Stimulated activated CD4-positive, alpha-beta T cell treated with anti-CD3 and anti-CD28 coated beads, Interleukin-1b, Interleukin-23, amount 100 ng/mL, for 4 hours (primary cell): ENCODE measurements at places on chromosomes 2 and 18.
A peak's percentile ranks its signal among the peaks of the same experiment; 100 is the strongest.

DNA sequence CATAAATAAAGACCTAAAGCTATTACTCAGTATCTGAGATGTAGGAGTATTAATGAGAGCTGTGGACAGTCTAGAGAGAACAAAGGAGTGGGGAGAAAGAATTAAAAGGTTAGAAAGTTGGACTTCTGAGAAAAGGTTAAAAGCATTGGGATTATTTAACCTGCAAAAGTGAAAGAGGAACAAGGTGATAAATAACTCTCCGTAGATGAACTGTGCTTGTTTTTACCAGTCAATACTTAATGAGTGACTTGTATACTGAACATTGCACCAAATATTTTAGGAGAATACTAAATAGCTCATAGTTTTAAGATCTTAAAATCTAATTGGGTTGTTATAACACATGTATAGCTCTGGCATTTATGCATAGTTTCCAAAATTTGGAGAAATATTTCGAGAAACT lies 137.5 kb downstream of the GPD2 start:
- DNase-seq, result no peak

GRCh38 chr18:45760462-45761036 lies 36.6 kb downstream of the SLC14A1 start:
- DNase-seq, result no peak

GRCh38 chr2:176110415-176111308 lies 3.6 kb downstream of the HOXD11 start:
- DNase-seq, result no peak

- no peak for DNase-seq
Measured at GRCh38 chr2:65458999-65459398, 26.6 kb upstream of the SPRED2 start.

- no peak for DNase-seq
Measured at GRCh38 chr2:174645296-174645695, 47.7 kb upstream of the WIPF1 start.

- DNase-seq, result no peak
Measured at GRCh38 chr2:52622266-52622665, 1145.3 kb upstream of the CHAC2 start.

DNA sequence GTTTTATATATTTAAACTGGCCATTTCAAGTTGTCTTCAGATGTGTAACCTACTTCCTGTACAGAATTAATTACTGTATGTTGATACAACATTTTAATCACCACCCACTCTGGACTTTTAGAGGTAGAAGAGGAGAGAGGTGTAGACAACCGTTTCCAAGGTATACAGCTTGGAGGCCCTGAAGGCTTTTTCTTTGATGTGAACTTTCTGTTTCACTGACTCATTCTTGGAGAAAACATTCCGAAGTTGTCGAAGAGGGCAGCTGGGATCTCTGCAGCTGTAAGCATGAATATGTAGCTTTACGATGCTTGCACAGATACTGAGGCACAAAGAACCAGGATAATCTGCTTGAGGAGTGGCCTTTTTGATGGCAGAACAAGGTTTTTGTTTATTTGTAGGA lies 137.0 kb downstream of the NCKAP5 start:
- no peak for DNase-seq

DNA sequence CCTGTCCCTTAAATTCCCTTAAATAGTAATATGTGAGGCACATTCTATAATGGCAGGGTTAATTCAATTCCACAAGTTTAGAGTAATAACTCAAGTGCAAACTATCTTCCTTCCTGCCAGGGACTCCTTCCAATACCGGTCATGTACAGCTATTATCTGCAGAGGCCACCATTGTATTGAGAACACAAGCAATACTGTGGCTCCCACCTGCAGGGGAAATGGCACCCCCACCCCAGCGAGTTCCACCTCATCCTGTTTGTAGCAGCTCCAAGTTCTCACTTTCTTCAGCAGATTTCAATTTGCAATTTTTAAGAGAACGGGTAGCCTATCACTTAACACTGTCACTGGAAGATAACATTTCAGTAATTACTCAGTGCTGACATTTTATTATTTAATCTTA lies 172.1 kb upstream of the PID1 start:
- no peak for DNase-seq

DNA sequence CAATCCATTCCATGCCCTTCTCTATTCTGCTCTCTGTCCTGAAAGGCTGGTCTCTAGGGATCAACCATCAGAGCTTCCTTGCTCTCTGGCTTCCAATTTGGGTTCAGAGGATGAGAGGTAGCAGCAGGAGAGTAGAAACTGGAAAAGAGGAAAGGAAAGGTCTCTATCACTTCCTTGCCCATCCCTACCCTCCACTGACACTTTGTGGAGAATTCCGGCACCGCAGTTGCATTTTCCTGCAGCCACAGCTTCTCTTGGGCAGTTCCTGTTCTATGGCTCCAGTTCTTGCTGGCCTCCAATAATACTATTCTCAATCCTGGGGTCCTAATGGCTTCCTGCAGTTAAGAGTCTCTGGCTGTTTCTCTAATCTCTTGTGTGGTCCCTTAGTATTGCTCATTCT lies 13.3 kb upstream of the IMPACT start:
- DNase-seq, result no peak

GRCh38 chr18:43571078-43571689 lies 293.9 kb upstream of the SYT4 start:
- no peak for DNase-seq

DNA sequence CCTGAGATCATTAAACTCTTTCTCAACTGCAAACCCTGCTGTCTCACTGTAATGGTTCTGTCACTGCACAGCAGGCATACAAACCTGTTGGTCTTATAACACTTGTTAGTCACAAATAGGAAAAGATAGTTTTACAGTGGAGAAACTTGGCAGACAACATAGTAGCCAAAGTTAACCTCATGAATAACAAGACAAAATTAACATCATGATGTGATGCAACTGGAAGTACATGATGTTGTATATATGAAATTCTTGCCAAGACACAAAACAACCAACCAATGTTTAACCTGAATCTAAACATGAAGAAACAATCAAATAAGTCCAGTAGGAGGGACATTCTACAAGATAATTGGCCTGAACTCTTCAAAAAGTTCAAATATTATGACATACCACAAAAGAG lies 189.3 kb downstream of the RNF152 start:
- no peak for DNase-seq

- no peak for DNase-seq
Measured at GRCh38 chr2:104595576-104595975, 258.3 kb upstream of the POU3F3 start.

DNA sequence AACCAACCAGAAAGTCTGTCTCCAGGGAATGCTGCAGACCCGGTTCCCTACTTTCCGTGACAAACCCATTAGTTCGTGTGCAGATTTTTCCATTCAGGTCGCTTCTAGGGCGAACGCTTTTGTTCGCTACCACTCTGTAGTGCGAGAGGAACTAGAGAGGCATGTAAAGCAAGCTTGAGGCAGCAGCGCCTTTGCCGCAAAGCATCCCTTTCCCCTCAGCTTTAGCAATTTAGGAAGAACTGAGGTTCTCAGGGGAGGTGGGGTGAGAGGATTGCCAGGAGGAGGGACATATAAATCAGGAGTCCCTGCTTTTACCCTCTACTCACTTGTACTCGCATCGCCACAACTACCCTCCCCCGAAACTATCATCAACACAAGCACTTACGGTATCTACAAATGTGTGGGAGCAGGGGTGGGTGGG lies 748 bp upstream of the ZNF804A start:
- DNase-seq, result no peak

GRCh38 chr18:5250603-5251002 lies 44.9 kb downstream of the ZBTB14 start:
- DNase-seq, result no peak

GRCh38 chr2:235142601-235143000 lies 190.8 kb downstream of the SH3BP4 start:
- no peak for DNase-seq

DNA sequence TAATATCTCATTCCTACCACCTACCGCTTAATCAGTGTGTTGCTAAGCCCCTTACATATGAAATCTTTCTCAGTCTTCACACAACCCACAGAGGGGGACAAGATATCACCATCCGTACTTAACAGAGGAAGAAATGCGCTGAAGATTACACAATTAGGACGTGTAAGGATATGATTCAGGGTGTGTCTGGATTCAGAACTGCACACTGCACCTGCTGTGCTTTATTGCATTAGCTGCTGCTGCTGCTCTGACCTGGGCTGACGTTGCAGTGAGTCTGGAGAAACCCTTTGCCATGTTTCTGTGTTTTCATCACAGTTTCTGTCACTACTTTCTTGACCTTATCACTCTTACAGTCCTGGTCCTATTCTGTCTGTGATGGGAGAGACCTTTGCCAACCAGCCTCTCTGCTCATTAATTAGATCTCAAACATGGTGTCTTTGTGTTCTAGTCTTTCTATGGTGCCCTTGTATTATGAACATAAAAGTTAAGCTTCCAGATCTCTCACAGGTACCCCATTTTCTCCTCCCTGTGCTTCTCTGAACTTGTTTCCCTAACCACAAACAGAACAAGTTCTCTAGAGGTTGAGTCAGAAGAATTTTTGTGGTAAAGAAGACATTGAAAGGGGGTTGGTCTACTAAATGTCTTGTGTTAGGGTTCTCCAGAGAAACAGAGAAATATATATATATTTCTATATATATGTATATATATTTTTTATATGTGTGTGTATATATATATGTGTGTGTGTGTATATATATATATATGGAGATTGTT lies 92.9 kb upstream of the CYP1B1 start:
- DNase-seq, result no peak

DNA sequence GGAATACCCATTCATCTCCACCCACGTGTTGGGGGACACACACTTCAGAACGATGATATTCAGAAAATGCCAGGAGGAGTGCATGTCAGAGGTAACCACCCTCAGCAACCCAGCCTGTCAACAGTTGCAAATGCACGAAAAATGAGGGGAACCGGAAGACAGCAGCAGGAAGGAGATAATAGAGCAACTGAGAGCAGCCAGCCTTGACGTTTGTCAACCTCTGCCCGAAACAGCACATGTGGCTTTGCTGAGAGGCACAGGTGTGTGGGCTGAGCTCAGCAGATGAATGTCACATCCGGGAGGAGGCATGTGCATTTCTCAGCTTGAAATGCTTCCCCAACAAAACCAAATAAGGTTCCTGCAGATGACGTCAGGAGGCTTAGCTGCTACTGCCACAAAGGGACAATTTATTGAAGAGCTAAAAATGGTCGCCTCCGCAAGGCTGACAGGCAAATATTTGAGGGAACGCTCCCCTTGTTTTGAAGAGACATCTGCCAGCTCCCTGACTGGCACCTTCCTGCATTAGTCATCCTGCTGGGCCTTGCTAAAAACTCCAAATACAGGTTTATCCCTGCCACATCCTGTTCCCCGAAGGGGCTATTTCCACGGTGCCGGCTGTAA lies 419.0 kb downstream of the NBAS start:
- DNase-seq, result peak; percentile 48

DNA sequence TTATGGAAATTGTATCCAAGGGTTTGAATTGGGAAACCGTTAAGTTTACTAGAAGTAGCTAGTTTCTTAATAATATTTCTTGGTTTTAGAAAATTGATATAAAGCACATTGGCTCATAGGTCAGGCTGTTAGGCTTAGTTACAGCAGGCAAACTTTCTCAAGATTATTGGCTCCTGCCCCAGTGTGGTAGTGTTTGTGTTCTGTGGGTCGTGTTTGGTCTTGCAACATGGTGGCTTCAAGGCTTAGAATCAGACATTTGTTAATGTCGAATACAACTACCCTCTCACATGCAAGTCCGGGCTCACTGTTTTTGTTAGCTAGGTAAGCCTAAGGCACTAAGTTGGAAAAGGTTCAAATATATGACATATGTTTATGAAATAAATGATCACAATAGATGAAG lies 19.6 kb downstream of the CERS6 start:
- no peak for DNase-seq

- DNase-seq, result no peak
Measured at GRCh38 chr2:71933467-71934319, 214.0 kb downstream of the CYP26B1 start.
